CD4-positive, alpha-beta T cell treated with Interleukin-6 at 100 ng/mL for 8 hours (primary cell): ENCODE measurements at places on chromosomes 2 and 18.

DNA sequence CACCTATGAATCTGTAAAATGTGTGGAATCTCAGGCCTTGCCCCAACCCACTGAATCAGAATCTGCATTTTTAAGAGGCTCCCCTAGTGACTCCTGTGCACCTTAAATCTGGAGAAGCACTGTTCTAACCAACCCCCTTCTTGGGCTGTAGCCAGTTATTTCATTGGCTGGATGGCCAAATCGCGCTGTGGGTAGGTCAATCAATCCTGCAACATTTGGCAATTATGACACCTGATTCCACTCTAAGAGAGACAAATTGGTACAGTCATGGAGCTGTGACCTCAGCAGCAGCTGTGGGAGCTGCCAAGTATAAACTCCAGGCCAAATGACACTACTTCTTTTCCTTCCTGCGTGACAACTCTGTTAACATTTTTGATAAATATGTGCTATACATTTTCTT, 208.7 kb downstream of the CLIP4 start:
- no peak for DNase-seq

GRCh38 chr18:45416168-45416567, 199.1 kb upstream of the SLC14A2 start:
- DNase-seq, result no peak

GRCh38 chr2:138720035-138720838, 60.0 kb downstream of the NXPH2 start:
- DNase-seq, result no peak

- no peak for DNase-seq
Measured at GRCh38 chr2:19786408-19787058, 115.2 kb downstream of the TTC32 start.

DNA sequence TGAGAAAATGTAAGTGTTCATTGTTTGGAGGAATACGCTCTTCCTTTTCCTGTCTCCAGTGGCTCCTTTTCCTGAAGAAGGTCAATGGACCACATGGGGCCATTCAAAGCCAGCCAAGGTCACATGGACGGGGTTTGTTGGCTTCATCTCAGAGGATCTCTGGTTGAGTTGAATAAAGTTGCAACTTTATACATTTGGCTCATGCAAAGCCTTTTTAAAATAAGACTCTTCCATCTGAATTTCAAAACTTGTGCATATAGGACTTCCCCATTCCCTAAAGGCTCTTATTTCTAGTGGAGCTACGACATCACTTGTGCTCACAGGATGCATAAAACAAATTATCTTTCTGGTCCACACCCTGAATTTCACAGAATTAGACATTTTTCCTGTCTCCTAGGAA, 235.5 kb downstream of the CMPK2 start:
- DNase-seq, result no peak

- DNase-seq, result no peak
Measured at GRCh38 chr2:122023059-122023864, 267.8 kb downstream of the TSN start.

DNA sequence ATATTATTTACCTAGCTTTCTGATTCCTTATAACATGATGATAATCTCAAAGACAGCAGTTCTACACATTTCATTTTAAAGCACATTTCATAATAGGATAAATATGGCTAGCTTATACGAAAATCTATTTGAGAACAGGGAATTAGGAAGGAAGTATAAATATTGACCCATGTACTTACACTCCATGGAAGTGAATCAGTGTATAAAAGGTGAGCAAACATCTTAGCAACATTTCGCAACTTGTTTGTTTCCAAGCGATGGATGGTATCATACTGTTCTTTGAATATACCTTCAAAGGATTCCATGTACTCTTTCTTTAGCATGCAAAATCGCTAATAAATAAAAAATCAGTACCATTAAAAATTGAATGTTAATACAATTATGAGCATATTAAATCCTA, 53.1 kb downstream of the CWC22 start:
- no peak for DNase-seq

GRCh38 chr2:134660626-134661402, 58.0 kb downstream of the TMEM163 start:
- DNase-seq, result no peak

DNA sequence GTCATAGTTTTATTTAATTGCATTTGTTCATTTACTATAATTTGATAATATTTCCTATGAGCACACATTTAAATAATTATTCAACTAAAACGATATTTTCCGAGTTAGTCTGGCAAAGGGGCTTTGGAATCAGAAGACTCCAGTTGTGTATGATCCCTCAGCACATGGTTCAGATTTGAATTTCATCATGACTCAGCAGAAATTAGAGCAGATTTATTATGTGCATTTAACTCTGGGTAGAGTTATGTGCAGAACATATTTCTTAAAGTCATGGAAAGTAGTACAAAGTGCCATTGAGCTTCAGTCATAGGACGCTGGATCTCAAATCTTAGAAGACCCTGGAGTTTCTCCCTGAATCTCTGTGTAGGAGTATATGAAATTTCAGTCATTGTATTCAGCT, 106.7 kb downstream of the ADCYAP1 start:
- no peak for DNase-seq

DNA sequence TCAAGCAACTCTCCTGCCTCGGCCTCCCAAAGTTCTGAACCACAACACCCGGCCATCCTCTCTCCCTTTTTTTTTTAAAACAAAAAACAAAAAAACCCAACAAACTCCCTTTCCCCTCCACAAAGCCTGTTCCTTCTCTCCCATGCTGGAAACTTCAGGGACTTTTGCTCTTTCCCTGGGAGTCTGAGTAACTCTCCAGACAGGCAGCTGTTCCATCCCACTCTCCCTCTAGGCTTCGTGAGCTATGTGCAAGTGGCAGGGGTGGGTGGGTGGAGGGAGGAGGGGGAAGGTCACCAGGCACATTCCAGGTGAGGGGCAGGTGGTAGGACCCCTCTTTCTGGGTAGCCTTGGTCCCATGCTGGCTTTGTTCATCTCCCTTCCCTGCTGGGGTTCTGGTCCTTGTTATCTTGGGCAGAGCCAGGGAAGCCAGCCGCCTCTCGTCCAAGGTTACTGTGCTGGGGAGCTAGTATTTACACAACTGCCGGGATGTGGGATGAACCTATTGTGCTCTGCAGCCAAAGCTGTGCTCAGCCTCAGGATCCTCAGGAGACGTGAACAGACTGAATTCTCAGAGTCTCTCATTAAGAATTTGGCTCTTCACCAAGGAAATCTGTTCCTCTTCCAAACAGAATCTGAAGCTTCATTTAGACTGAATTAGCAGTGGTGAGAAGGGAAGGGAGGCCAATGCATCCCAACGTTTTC, 106.9 kb downstream of the LIPG start:
- no peak for DNase-seq

DNA sequence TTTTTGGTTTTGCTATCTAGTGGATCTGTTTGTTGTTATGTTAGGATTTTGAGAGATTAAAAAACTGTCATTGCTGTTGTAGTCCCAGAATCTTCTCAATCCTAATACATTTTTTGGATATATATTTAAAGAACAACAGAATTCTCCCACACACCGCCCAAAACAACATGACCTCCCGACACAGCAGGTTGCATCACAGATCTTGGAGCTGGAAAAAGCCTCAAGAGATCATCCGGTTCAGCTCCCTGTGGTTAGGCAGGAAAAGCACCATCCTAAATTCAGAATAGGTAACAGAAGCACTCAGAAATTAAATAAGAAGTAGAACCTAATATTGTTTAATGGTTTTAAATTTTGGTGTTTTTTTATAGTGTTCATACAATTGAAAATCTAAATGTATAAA, 251.4 kb upstream of the STON1 start:
- DNase-seq, result no peak

GRCh38 chr2:68743531-68743930, 8.9 kb downstream of the ARHGAP25 start:
- no peak for DNase-seq

DNA sequence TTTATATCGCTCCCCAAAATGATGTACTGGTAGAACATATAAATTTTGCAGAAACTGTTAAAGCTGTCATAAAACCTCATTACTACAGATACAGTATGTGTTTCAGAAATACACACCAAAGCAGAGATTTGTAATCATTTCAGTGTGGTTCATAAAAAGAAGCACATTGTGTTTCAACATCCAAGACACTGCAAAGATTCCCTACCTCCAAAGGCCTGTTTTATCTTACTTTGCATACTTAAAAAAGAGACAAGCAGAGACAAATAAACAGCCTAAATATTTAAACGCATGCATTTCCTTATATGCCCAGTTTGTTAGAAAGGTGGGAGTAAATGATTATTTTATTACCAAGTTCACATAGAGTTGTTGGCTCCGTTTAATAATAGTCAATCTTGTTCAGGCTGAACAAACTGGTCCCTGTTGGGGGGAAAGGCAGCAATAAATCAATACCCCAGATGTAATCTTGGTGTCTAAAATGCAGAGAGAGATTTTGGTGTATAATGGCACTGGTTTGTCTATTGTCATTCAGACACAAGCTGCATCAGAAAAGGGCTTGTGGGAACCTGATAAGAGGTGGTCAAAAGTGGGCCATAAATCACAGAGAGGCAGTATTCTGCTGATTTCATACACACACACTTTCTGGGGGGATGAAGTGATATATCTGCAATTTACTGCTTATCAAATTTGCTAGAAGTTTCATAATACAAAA, 321.4 kb upstream of the ETAA1 start:
- DNase-seq, result no peak

GRCh38 chr2:23386339-23387220, 1.6 kb downstream of the KLHL29 start:
- DNase-seq, result no peak

- no peak for DNase-seq
Measured at GRCh38 chr18:67612281-67612680, 95.8 kb upstream of the DSEL start.

DNA sequence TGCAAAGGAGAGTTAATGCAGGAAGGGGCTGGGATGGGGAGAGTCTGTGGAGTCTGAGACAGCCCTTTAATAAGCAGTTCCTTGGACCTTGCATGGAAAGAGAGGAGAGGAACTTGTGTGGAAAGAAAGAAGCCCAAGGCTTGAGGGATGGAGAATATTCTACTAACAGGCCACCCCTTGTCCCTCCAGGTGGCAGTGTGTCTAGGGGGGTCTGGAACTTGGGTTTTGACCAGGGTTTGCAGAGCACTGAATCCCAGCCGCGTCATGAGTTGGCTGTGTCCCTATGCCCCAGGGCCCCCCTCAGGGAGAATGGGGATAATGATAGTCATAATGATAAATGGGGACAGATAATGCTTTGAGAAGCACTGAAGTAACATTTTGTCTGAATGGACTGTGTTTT, 15.0 kb downstream of the TCF7L1 start:
- no peak for DNase-seq

GRCh38 chr2:86049529-86049928, 56.2 kb downstream of the POLR1A start:
- no peak for DNase-seq

DNA sequence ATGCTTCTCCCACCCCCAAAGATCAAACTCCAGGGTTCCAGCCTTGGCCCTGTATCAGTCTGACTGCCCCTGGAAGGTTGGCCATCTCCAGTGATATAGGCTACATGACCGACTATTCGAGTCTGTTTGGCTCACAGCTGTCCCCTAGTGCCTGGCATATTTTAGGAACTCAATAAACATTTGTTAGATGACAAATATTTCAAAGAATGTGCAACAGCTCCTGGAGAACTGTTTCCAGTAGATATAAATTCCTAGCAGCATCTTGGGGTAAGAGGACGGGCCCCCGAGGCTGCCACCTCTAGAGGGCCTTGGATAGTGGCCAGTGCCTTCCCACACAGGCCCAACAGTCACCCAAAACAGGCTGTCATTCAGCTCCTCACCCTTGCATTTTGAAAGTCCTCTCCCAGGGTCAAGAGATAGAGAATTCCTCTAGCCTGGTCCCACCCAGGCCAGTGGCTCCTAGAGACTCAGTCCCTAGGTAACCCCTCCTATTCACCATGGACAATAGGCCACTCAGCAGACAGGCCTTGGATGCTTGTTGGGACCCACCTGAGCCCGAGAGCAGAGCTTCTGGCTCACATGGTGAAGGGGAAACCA, 45.1 kb upstream of the ATP6V1B1 start:
- DNase-seq, result no peak

DNA sequence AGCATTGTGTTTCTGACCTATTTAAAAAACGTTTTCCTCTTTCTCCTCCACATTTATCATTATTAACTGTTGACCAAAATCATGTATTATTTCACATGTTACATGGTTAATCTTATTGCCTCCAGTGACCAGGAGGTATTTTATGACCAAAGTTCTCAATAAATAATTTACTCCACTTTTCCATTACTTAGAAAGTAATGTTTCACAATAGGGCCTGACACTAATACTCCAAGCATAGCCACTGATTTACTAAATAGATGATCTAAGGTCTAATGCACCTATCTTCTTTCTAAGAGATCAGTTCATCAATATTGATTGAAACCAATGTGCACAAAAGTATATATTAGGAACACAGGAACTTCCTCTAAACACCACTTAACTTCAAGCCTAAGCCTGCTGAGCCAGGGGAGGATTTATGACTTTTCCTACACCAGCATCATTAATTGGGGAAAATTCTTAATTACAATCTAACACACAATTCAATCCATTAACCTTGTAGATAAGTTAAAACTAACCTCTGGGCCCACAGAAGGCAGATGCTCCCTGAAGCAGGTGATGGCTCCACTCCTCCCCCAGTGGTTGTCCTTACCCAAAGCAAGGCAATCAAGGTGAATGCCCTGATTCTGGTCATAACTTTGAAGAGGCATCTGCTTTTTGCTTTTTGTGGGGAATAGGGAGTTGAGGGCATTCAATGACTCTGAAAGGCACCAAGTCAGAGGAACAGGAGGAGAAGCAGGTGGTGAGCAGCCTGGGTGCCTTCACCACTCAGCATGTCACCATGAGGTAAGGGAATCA, 33.9 kb downstream of the RBMS1 start:
- no peak for DNase-seq

DNA sequence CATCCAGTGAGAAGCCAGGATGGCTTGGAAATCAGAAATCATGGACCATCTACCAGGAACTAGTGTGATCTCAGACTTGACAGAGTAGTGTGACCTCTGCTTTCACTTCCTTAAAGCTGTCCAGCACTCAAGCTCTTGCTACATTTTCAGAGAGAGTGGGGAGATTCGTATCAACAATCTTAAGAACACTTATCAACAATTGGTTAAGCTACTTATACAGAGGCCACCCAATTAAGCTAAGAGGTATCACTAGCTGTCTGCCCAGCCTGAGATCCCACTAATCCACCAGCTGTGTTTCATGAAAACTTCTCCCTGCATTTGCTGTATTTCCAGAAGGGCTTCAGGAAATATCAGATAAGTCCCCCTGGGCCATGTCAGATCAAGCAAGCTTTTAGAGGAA, 4.2 kb downstream of the RPRM start:
- no peak for DNase-seq

- DNase-seq, result no peak
Measured at GRCh38 chr2:232058063-232058877, 96.8 kb downstream of the DIS3L2 start.

DNA sequence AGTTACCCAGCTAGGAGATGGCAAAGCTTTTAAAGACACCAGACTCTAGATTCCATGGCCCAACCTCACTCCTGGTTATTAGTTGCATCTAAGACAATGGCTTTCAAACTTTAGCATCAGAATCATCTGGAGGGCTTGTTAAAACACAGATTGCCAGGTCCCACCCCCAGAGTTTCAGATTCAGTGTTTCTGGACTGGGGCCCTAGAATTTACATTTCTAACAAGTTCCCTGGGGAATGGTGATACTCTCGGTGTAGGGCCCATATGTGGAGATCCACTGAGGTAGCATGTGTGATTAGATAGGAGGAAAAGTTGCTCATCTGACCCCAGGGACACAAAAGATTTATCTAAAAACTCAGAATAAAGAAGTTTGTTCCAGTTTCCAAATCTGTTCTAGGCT, 14.5 kb upstream of the TTR start:
- no peak for DNase-seq

- DNase-seq, result no peak
Measured at GRCh38 chr2:58688813-58689212, 447.7 kb upstream of the FANCL start.
